Epithelial cell of proximal tubule (primary cell): ENCODE measurements at places on chromosomes 7 and 10.

- DNase-seq = no peak
These were observed 35.8 kb downstream of the SCRN1 start for GRCh38 chr7:29953726-29954347.

DNA sequence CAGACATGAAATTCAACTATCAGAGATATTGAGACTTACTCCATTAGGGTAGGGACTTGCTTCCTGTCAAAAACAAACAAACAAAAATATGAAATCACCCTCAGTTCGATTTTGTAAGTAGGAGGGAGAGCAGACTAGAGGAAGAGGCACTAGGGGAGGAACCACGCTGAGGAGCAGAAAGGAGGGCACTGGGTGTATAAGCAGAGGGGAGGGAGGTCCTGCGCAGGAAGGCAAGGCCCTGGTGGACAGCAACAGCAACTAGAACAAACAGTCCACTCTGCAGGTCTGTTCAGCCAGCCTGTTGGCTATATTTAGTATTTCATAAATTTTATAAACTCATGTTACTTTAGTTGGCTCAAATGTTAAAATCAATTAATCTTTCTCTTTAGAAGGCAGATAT lies 937.1 kb upstream of the C7orf33 start:
- DNase-seq = no peak

- peak; percentile 29 for DNase-seq
These were observed 395.5 kb upstream of the POM121L12 start for GRCh38 chr7:52639981-52640380.

GRCh38 chr7:10855583-10855982 lies 118.1 kb upstream of the PHF14 start:
- no peak for DNase-seq

DNA sequence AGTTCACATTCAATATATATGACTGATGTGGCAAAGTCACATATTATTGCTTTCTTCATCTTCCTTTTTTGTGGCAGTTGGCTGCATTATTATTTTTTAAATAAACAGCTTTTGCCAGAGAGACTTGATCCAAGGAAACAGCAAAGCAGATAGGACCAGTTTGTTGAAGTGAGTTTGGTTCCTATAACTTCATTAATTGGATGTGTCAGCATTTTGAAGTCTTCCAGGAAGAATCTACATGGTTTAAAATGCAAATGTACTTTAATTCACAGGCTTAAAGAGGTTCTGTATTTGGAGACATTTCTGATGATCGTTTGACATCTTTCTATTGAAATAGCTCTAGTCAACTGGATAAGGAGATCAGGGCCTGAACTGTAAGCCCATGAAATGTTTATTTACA lies 13.2 kb downstream of the UBE2D1 start:
- no peak for DNase-seq
